ENCODE measurements at places on chromosomes 1 and 21. TPM values are rescaled to one million over a fixed set of nuclear protein-coding genes. Genes with fewer than 3 reads are reported as not detected.

The ZNF683 gene
- not detected for total RNA-seq

The FCGR3B gene
- total RNA-seq, result not detected

The TRIM46 gene
- total RNA-seq, result 1.8 TPM

DNA sequence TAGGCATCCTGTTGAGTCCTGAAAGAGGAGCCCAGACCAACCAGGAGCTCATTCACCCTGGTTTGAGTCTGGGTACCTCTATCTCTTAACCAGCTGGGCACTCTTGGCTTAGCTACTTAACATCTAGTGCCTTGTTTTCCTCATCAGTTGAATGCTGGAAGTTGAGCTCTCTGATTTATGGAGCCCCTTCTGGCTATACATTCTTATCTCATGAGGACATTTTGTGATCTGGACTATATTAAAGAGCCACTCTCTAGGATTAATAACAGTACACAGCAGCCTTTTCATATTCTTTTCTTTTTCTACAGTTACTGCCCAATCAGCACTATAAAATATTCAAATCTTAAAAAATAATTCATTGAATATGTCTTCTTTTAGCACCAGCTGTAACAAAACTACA is 296.9 kb upstream of the RUNX1 start:
- DNase-seq, result no peak

DNA sequence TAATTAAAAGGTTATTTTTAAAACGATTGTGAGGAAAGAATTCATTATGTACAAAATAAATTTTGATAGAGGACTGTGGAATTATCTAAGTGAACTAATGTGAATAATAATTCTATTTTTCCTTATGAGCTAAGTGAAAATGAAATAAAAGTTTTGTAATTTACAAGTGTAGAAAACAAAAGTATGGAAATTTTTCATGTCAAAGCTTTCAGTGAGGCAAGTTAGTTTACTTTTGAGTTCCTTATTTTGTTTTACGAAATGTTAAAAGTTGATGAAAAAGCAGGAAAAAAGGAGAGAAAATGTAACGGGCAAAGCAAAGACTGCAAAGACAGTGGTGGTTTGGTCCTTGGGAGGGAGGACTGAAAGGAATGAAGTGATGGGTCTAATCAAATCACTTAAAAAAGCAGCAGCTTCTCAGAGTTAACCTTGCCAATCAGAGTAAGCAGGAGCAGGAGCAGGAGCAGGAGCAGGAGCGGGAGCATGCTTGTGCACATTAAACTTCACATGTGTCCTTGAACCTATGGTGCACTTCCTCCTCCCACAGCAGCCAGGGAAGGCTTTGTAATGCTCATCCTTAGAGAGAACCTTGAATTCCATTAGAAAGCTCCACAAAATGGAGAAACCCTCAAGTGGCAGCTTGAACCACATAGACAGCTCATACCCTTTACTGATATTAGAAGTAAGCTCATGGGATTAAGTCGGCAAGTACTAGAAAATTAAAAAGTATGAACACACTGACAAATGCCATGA is 133.4 kb downstream of the LHX4 start:
- no peak for DNase-seq

- no peak for DNase-seq
Measured at GRCh38 chr1:156642265-156643048, 540 bp downstream of the BCAN start.

DNA sequence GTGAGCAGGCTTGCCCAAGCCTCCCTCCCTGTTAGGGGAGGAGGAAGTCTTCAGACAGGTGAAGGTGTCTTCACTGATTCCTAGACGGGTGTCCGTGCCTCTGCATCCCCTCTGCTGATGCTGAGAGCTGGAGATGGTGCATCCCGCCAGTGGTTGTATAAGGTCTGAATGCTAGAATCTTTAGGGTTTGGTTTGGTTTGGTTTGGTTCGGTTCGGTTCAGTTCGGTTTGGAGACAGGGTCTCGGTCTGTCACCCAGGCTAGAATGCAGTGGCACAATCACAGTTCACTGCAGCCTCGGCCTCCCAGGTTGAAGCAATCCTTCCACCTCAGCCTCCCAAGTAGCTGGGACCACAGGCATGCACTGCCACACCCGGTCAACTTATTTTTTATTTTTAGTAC is 153.6 kb downstream of the PGBD5 start:
- no peak for DNase-seq

Data from Calu3 (cell line).